BE2C (cell line): ENCODE measurements at places on chromosomes 7 and 10.

DNA sequence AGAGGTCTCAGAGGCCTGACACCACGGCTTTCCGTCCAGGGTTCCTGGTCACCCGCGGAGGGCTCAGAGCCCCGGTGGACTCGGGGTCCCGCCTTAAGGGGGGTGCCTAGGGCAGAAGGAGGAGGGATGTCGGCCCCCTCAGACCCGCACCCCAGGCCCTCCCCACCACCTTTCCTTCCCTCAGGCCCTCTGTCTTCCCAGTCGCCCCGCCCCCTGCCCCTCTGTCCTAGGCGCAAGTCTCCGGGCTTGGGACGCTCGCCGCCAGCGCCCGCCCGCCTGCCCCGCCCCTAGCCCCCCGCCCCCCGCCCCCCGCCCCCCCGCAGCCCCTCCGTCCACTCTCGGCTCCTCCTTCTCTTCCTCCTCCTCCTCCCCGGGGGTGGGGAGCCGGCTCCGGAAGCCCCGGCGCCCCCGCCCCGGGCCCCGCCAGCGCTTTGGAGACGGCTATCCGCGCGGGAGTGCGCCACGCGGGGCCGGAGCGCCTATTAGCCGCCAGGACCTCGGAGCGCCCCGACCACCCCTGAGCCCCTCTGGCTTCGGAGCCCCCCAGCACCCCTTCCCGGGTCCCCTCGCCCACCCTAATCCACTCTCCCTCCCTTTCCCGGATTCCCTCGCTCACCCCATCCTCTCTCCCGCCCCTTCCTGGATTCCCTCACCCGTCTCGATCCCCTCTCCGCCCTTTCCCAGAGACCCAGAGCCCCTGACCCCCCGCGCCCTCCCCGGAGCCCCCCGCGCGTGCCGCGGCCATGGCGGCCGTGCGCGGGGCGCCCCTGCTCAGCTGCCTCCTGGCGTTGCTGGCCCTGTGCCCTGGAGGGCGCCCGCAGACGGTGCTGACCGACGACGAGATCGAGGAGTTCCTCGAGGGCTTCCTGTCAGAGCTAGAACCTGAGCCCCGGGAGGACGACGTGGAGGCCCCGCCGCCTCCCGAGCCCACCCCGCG lies at the start of gene AEBP1:
AEBP1 (plus strand) TSS at position 423 of the 937 bp plus-strand sequence; CDS start at position 744, 321 bp downstream.
- DNase-seq: peak; percentile 43

GRCh38 chr7:116977172-116977571 lies 23.9 kb downstream of the ST7 start:
- DNase-seq: no peak

GRCh38 chr10:61398366-61399129 lies 54.6 kb downstream of the TMEM26 start:
- DNase-seq: no peak

DNA sequence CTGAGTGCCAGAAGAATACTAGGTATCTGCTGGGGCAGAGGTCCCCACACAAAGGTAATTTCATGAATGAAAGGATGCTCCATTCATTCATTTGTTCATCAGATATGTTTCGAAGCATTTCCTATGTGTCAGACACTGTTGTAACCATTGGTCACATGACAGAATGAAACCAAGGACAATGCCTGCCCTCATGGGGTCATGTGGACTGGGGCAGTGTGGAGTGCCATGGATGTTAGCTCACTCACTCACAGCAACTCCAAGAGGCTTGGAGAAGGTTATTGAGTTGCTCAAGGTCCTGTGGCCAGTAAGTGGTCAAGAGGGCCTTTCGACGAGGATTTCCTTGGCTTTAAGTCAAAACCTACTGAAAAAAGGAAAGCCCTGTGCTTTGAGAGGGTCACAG lies 223.5 kb downstream of the ARHGAP12 start:
- no peak for DNase-seq

- DNase-seq: no peak
These were observed 1.1 kb downstream of the FUOM start for GRCh38 chr10:133356549-133357284.

DNA sequence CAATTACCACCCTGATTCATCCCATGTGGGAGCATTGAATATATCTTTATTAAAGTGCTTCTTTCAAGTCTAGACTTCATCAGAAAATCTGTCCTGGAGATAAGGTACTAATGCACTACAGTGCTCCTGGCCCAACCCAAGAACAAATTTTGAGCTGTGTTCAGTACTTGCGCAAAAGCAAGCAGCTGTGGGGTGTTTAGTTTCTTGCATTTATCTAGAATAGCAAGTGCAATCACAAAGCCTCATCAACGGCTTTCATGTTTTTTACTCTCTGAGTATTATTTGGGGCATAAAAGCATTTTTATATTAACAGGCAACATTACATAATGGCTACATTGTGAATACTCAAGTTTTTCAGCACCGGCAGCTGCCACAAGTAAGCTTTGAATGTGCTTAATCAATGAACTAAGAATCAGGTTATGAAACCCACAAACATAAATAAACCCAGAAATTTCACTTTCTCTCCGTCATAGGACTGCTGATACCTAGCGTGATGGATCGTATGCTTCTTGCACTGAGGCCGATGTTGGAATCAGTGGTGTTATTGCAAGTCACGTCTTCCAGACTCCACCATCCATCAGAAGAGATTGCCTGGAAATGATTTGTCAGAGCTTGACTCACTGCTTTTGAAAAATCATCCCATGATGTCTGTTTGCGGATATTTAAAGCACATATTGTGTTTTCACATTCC lies 113.1 kb downstream of the CTTNBP2 start:
- DNase-seq: no peak

- no peak for DNase-seq
These were observed 194.3 kb downstream of the SORCS3 start for GRCh38 chr10:104835422-104835821.

DNA sequence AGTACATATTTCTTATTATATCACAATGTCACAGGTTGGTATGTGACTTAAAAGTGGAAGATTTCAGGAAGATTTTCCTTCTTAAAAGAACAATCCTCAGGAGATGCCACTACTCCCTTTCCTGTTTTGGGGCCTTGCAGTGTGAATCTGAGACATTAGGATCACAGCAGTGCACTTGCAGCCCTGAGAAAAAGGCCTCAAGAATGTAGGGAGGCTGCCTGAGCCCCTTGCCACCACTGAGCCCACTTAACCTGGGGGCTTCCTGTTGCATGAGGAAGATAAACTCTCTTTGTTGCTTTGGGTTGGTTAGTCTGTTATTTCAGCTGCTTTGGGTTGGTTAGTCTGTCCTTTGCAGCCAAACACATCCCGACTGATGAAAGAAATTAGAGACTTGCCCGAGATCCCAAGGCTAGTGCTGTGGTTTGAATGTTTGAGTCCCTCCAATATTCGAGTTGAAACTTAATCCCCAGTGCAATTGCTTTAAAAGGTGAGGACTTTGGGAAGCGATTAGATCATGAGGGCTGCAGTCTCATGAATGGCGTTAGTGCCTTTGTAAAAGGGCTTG lies 151.3 kb upstream of the SP4 start:
- DNase-seq: no peak

DNA sequence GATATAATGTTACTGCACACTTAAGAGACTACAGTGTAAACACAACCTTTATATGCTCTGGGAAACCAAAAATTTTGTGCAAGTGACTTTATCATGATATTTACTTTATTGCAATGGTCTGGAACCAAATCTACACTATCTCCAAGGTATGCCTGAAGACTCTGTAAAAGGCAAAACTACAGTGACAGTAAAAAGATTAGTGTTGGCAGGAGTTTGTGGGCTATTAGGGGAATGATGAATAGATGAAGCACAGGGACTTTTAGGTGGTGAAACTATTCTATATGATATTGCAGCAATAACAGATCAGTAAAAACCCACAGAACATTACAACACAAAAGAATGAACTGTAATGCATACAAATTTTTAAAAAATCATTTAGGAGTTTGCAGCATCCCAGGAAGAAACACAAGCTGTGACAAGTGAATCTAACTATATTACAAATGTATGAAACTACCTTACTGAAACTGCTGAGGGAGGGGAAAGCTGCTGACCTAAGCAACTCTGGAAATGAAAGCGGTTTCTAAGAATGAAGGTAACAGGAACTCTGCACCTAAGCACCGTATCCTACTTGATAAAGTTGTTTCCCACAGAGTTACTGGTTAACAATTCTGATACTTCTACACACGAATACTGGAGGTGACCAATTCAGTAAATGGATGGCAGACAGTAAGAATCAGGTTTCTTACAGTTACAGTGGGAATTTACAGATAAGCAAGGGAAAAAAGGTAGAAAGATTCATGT lies 82.6 kb downstream of the ATE1 start:
- no peak for DNase-seq

- DNase-seq: no peak
These were observed 602.8 kb downstream of the NRG3 start for GRCh38 chr10:82477776-82478175.

DNA sequence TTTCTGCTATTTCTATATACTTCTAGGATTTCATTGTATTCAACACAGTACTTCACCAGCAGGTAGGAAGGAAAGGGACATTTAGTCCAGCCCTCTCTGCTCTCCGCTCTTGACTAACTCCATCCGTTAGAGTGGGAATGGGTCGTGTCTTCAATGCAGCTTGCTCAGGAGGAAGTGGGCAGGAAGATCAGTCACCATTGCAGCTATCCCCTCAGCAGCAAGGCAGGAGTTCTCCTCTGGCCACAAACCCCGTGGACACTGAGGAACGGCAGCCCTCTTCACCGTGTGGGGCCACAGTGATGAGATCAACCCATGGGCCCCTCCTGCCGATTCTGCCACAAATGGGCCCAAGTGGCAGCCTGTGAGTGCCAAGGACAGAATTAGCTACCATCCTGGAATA lies 30.2 kb upstream of the IKZF1 start:
- DNase-seq: no peak
